ENCODE measurements at places on chromosomes 1 and 21.

DNA sequence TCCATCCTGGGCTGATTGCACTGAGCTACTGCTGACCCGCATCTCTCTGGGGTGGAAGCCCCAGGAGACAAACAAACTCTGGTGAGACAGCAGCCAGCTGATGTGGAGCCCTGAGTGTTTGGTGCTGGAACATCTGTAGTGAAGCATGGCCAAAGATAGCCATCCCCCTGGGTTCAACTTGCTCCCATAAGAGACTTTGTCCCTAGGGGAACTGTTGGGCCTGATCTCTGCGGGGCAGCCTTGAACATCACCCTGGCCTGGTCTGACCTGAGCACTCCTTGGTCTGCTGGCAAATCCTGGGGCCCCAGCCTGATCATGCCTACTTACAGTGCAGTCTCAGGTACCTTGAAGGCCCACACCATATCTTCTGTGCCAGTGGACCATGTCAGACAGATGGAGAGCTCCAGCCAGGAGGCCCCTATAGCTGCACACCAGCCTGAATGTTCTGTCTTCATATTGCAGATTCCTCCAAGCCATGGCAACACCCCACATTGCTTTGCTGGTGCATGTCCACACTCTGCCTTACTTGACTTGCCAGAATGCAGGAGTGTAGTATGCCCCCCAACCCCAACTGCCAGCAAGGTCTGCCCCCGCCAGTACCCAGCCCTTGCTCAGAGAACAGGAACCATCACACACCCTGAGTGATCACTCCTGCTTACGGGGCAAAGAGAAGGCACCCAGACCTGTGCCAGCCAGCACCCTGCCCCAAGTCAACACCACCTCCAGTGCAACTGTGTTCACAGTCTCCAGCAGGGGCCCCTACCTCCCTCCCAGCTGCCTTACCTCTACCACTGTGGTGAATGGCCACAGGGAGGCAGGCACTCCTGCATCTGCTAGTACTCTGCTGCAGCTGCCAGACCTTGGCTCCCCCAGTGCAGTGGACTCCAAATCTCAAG lies 690.5 kb upstream of the NR5A2 start:
- DNase-seq = no peak

- no peak for DNase-seq
Observed at GRCh38 chr1:240836271-240836670, 224.3 kb upstream of the GREM2 start.

DNA sequence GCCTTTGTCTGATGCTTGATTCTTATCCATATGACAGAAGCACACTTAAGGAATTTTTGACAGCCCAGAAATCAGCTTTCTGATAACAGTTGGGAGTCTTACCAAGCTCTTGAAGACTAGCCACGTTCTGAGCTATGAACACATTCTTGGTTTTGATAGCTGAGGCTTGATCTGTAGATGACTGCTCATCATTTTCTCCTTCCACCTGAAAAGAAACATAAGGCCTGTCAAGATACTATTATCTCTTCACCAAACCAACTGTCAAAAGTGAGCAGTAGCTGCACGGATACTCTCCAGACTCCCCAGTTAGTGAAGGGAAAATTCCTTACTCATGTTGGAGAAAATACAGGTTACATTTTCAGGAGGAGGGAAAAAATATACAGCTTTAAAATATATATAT lies 12.2 kb downstream of the UBR4 start:
- no peak for DNase-seq

DNA sequence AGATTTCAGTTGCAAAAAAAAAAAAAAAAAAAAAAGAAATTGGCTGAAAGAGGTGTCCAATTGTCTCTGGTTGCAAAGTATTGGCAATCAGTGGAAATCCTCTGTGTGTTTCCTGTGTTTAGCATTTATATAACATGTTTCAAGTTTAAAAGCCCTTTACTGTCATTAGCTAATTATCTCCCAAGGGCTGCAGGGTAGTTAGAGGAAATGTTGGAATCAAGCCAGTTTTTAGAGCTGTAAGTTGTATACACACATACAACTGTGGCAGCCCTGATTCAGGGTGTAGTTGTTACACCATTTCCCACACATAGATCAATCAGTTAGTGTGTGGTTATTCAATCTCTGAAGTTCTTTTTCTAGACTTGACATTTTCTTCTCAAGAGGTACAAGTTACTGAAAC lies 8.9 kb upstream of the ZNF326 start:
- DNase-seq = no peak

DNA sequence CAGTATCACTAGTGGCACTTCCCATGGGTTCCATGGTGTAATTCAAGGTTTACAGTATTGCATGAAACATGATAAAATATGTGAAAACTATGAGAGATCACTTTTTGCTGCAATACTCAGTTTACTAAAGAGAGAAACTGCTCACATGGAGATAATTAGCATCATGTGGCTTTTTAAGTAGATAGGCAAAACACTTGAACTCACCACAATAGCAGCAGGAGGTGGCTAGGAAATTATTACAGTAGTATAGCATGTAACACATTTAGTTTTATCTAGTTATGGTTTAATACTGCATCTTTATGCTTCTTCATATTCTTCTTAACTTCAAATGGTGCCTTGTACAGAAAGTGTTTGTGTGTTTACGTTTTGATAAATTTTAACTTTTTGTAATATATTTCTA lies 698.5 kb upstream of the BRINP3 start:
- no peak for DNase-seq

DNA sequence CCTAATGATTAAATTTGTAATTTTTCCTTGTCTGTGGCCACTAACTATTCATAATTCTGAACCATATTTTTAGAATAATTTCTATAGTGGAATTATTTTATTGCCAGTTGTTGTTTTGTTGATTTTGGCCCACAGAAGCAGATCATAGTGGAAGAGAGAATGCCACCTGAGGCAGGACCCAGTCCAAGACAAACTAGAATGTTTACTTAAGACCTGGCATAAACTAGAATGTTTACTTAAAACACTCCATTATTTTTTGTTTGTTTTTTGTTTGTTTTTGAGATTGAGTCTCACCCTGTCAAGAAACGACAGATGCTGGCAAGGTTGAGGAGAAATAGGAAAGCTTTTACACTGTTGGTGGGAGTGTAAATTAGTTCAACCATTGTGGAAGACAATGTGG lies 310.2 kb downstream of the MRPL39 start:
- DNase-seq = no peak

- DNase-seq = no peak
Observed at GRCh38 chr21:37534431-37534830, 167.9 kb downstream of the DYRK1A start.

DNA sequence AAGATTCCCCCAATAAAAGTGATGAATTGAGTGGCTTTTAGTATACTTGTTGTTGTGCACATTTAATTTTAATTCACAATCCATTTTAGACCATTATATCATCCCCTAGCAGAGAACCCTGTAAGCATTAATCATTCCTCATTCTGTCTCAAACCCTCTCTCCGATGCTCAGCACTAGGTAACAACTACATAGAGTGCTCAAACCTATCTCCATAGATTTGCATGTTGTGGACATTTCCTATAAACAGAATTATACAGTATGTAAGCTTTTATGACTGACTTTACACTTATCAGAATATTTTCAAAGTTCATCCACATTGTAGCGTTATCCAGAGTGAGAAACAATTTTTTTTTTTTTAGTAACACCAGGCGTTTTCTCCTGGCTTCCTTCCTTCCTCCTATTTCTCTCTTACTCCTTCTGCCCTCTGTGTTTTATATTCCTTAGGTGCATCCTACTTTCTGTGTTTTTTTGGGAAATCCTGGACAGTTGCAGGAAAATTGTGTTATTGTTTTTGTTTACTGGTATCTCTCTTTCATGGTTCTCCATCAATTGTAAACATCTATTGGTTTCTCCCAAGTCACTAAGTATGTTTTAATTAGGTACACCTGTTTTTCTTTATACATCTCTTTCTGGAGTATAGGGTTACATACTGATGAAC lies 1528.0 kb upstream of the TPTE start:
- no peak for DNase-seq

DNA sequence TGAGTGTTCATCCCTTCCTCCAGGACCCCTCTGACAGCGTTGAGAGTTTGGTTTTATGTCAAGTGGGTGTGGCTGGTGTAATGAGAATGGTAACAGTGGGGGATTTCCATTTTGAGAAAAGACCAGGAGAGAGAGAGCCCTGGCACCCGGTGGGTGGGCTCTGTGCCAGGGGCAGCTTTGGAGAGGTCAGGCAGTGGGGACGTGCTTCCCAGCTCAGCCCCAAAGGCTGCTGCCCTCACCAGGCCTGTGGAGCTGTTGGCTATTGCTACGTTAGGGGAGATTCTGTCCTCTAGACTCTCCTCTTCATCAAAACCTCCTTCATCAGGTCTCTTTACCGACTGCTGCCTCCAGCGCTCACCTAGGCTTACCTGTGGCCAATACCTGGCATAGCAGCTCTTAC lies 176.3 kb downstream of the PTPRU start:
- DNase-seq = no peak

DNA sequence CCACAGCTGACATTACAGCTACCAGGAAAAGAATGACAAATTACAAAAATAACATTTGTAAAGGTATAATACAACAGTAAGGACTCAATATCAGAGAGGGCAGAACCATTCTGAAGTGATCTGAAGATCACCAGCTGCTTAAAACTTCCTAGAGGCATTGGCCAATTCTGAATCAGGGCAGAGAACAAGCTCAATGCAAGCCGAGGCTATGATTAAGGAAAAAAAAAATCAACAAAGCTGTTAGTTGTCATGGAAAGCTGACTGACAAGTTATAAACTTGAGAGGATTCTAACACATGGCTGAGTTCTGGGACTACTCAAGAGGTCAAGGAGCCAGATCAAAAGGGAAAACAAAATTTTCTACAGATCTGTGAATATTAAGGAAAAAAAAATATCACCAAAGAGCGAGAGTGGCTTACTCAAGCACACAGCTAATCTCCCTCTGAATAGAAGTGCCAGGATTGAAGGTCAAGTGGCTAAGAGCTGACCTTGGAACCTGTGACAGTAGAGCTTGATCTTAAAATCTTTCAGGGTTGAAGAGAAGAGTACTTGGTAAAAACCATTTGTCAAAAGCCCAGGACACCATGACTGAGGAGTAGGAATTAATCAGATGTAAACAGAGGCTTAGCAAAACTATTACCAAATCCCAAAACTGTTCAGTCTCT lies 383.4 kb downstream of the USP25 start:
- no peak for DNase-seq

- no peak for DNase-seq
Observed at GRCh38 chr1:200029035-200029821, 1.7 kb downstream of the NR5A2 start.

- DNase-seq = no peak
Observed at GRCh38 chr21:34128674-34129038, 55.3 kb downstream of the MRPS6 start.

DNA sequence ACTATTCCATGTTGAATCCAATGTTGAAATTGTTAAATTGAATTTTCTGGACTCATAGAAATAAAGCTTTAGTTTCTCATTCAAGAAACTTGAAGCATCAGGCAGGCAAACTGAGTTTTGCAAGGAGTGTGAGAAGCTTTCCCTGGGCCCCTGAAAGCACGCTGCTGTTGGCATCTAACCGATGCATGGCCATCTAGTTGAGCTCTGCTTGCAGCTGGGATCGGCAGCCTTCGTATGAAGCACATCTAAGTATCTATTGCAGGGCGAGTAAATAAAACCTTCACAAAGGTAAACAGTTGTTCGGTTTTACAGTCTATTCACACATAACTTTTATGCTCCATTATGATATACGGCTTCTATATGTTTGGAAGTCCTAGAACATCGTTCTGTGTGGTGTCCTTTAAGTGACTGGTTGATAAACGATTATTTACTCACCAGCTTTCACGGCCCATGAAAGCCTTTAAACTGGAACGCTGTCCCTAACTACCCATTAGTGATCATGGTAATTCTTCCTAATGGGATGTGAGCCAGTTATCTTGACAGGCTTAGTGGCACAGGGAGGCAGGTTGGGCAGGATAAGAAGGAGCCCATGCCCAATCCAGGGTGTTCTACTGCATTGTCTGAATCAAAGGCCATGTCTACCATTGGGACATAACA lies 71.7 kb downstream of the SEC16B start:
- no peak for DNase-seq

GRCh38 chr1:38129971-38130370 lies 83.4 kb upstream of the POU3F1 start:
- no peak for DNase-seq

DNA sequence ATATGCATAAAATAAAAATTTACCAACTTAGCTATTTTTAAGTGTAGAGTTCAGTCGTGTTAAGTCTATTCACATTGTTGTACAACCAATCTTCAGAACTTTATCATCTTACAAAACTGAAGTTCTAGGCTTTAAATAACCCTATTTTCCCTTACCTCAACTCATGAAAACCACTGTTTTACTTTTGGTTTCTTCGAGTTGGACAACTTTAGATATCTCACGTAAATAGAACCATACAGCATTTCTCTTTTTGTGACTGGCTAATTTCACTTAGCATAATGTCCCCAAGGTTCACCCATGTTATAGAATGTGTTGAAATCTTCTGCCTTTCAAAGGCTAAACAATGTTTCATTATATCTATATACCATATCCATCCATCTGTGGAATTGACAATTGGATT lies 819.0 kb upstream of the ADGRL4 start:
- no peak for DNase-seq

GRCh38 chr1:108811611-108812010 lies 45.3 kb downstream of the AKNAD1 start:
- no peak for DNase-seq

- no peak for DNase-seq
Observed at GRCh38 chr1:216866714-216867113, 143.5 kb upstream of the ESRRG start.

DNA sequence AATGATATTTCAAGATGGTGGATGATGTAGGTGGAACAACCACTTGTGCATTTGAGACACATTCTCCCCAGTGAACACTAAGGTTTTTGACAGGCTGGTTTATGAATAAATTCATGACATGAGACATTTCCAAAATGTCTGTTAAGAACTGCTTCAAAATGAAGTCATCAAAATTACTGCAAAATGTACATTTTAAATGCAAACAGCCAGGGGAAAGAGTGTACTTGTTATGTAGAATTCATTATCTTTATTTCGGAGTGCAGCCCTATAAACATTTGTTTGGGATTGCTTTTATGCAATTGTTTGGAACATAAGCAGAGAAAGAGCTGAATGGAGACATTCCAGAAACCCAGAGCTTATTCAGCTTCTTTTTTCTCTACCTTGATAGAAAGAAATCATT lies 49.5 kb downstream of the DSCAM start:
- DNase-seq = no peak

DNA sequence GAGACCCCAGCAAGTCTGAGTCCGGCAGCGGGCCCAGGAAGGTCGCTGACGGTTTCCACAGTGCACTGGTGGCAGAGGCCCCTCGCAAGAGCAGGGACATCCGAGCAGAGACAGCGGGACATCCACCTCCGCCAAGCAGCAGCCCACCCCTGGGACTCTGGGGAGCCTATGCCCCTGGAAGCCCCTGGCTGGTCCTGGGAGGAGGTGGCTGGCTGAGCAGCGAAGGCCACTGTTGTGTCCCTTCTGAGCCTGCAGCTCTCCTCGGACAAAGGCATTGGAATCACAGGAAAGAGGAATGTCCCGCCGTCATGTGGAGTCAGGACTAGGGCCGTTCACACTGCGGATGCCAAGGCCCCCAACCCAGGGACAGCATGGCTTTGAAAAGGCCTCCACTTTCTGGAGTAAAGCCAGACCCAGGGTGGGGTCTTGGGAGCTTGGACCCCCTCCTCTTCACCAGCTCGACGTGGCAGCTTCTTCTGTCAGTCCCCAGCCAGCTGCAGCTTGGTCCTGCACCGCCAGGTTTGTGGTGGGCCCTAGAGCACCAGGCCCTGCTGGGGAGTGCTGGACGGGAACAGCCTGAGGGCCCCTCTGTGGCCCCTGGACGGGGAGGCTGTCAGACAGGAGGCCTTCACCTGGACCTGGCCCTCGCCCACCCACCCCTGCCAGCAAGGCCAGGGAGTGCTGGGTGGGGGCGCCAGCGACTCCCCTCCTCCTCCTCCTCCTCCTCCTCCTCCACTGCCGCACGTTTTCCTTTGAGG lies 1.4 kb downstream of the MEGF6 start:
- DNase-seq = no peak

All from activated CD8-positive, alpha-beta memory T cell treated with anti-CD3 and anti-CD28 coated beads, Interleukin-2, amount 50 U/mL, for 4 hours (primary cell).